ENCODE measurements at places on chromosomes 4 and X. TPM values are rescaled to one million over a fixed set of nuclear protein-coding genes. Genes with fewer than 3 reads are reported as not detected.

- DNase-seq: peak; percentile 2
These were observed 2.3 kb downstream of the AMMECR1 start for GRCh38 chrX:110315551-110315950.

GRCh38 chr4:185358514-185358913 is 37.2 kb downstream of the LRP2BP start:
- DNase-seq: no peak

DNA sequence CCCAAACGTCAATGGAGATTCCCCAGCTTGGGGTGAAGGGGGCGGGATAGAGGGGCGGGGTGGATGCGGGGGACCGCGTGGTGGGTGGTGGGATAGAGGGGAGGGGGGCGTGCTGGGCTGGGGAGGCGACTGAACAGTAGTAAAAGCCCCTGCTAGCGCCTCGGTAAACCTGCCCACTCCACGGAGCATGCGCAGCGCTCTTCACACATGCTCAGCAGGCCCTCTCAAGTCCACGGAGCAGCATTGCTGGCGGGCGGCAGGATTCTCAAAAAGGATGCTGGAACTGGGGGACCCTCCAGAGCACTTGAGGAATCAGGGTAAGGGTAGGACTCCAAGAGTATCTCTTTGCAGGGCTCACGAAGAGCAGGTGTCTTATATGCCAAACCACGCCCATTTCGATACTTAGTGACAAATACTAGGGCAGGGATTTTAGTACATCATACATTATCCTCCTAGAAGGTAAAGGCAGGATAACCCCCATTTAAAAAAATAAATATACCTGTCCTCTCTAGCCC is 378 bp upstream of the RPS6KA6 start:
- DNase-seq: peak; percentile 75

DNA sequence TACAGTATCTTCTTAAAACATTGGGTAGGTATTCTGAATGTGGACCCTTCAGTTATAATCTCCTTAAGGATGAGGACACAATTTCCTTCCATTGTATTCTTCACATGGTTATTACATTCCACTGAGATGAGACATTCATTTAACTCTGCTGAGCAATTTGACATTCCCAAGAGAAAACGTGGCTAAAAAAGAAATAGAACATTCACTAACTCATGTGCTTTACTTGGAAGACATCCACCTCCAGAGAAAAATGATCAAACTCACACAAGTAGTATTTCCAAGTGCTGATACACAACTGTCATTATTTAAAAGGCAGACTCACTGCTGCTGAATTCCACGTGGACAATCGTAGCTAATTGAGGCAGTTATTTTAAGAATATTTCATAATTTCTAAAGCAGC is 227.9 kb upstream of the ANKRD50 start:
- DNase-seq: no peak

DNA sequence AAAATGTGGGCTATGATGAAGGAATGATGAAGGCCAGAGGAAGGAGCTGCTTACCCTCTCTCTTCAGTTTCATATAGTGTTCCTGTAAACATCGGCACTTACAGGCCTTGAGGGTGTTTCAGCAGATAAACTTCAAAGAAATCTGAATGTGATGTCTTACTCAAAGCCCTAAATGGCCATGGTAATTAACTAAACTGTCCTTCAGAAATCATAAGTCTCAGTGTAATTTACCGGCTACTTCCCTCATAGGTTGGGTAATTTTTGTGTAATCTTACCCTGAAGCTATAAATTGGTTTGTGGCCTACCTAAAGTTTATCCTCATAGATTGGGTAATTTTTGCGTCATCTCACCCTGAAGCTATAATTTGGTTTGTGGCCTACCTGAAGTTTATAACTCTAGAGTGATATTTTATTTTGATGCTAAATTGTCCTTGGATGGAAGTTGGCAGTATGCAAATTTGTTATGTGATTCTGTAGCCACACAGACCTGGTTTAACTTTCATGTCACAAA is 2700.3 kb downstream of the ARAP2 start:
- no peak for DNase-seq

GRCh38 chr4:147492306-147492705 is 11.4 kb downstream of the EDNRA start:
- no peak for DNase-seq

Gene C4orf54
- not detected for total RNA-seq

DNA sequence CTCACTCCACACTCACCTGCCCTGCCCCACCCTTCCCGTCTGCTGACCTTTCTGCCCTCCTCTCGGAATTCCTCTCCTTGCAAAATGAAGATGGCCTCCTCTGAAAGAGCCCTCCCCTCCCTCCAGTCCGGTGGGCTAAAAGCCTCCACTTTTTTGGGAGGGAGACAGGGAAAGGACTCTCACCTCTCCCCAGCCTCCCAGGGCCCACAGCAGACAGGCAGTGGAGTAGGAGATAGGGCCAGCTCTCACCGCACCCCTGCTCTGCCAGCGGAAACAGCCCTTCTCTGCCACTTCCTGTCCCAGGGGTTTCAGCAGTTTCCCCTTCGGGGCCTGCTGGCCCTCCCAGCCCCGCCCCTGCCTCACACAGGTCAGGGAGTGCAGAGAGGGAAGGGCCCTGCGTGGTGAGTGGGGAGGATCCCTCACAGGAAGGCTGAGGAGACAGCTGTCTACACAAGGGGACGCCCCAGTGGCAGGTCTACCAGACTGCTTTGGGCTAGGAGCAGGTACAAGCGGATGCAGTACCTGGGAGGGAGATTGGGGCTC is 18.2 kb downstream of the ELF4 start:
- no peak for DNase-seq

- peak; percentile 54 for DNase-seq
These were observed 31.7 kb downstream of the COQ2 start for GRCh38 chr4:83252782-83253405.

GRCh38 chrX:24761306-24761705 is 67.6 kb downstream of the POLA1 start:
- no peak for DNase-seq

DNA sequence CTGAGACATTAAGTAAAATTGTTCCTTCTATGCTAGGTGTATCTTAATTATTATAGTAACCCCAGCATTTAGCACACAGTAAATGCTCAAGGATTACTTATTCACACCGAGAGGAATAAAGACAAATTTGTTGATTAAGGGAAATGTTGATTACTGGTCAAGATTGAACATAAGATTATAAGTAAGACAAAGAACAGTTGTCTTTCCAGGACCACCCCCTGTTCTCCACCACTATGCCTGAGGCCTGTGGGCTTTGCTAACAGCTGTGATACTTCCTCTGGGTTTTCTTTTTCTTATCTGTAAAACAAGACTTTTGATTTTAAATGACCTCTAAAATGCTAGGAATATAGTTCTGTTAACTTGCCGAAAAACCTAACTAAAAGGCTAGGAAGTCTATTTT is 128.0 kb downstream of the DCLK2 start:
- DNase-seq: no peak
